ENCODE measurements at places on chromosomes 7 and 10.
A peak's percentile ranks its signal among the peaks of the same experiment; 100 is the strongest.

- no peak for DNase-seq
Measured at GRCh38 chr10:126153711-126154628, 234.3 kb downstream of the ADAM12 start.

GRCh38 chr7:69814421-69814962 lies 216.2 kb downstream of the AUTS2 start:
- DNase-seq = no peak

DNA sequence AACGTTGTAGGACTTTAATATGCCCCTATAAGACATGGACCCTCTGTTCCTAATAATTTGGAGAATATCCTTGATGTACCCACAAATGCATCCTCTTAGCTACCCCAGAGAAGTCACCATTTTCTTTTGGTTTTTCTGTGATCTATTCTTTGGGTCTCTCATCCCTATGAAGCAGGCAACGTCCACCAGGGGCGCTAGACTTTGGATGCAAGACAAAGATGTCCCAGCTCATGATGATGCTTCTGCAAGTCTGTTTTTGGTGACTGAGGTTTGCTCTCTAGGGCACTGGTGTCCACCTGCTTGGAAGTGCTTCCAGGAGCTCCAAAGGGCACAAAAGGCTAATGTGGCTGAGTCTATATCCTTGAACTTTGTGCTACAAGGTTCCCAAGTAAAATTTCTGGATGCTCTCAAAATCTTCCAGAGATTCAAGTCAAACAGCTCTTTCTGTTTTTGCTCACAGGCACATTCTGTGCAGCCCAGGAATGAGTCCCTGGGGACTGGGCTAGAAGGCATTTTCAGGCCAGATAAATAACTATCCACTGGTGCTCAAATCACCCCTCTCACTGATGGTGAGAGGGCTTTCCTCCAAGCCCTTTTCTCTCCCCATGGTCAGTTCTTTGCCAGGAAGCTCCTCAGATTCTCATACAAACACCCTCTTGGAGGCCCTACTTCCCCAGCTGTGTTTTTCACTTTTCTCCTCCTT lies 166.4 kb downstream of the C7orf25 start:
- no peak for DNase-seq

GRCh38 chr7:67597161-67597560 lies 600.5 kb downstream of the TYW1 start:
- DNase-seq = no peak

DNA sequence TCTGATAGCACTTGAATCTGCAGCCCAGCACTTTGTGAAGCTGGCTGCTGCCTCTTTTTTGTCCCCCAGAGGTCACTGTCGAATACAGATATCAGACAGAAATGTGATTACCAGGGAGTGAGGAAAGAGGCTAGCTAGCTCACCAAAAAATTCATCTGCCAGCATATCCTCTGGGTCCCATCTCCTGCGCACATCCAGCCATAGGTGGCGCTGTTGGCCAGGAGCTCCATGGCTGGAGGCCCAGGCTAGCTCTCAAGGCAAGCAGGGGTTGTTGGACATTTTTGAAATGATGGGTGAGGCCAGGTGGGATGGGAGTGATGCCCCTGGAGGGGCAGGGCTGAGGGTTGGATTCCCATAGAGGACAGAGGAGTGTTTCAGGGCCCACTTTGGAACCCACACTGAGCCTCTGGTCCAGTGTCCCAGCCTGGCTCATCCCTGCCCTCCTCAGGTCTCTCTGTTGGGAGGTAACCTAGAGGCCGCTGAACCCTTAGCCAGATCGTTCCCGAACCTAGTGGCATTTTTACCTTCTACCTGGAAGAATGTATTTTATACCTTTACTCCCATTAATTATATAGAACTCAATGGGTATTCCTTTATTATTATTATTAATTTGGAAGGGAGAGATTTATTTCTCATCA lies 14.8 kb downstream of the DPCD start:
- DNase-seq = peak; percentile 61

DNA sequence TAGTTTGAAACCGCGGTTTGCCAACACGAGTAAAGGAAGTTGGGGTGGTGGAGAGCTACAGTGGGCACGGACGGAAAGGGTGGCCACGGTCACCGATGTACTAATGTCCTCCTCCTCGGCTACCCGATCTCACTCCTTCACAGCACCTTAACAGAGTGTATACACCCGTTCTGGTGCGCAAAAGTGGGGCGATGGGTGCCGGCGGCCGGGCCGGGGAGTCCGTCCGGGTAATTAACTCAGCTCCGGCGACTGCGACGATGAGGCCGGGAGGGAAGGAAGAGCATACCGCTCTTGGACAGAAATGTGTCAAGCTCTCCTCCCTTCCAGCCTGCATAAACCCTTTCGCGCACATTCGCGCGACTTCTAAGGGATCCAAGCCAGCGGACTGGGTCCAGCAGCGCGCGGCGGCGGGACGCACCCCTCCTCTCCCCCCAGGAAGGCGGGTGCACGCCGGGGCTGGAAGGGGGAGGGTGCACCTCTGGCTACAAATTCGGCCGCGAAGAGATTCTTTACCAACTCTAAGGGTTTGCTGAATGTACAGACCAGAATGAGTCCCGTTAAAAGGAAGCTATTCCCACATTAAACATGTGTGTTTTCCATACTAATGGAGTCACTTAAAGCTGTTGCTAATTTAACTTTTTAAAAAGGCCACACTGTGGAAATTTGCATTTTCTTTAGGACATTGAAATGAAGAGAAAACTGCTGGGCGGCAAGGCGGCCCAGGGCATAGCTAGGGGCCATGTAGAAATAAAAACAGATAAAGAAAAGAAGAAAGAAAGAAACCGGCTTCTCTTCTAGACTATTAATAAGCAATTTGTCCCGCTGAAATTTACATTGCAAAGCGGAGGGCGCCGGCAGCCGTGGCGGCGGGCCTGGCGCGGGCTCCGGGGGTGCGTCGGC lies 6.6 kb upstream of the EBF3 start:
- DNase-seq = no peak

- no peak for DNase-seq
Measured at GRCh38 chr7:12741951-12742575, 54.6 kb downstream of the ARL4A start.

- DNase-seq = no peak
Measured at GRCh38 chr10:58980826-58981415, 195.5 kb upstream of the PHYHIPL start.

DNA sequence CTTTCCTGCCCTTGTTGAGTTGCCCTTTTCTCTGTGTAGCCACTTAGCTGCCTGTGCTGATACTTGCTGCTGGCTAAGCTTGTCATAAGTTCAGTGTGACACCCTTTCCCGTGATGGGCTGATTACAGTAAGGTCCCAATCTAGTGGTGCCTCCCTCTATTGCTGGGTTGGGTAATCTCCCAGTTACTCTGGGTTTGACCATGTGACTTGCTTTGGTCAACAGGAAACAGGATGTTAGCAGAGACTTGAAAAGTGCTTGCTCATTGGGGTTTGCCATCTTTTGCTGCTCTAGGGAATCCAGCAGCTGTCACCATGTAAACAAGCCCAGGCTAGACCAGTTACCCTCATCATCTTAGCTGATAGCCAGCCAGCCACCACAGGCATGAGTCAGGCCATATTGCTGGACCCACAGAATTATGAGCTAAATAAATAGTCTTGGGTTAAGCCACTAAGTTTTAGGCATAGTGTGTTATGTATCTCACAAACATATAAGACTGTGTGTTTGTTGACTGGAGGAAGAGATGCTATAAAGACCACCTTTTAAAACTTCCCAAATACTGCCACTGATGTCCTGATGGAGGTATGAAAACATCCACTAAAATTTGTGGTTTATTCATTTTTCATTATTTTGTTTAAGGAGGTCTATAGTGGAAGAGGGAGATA lies 4.0 kb upstream of the LEP start:
- DNase-seq = no peak

GRCh38 chr10:80737209-80737608 lies 199.5 kb downstream of the SH2D4B start:
- no peak for DNase-seq

DNA sequence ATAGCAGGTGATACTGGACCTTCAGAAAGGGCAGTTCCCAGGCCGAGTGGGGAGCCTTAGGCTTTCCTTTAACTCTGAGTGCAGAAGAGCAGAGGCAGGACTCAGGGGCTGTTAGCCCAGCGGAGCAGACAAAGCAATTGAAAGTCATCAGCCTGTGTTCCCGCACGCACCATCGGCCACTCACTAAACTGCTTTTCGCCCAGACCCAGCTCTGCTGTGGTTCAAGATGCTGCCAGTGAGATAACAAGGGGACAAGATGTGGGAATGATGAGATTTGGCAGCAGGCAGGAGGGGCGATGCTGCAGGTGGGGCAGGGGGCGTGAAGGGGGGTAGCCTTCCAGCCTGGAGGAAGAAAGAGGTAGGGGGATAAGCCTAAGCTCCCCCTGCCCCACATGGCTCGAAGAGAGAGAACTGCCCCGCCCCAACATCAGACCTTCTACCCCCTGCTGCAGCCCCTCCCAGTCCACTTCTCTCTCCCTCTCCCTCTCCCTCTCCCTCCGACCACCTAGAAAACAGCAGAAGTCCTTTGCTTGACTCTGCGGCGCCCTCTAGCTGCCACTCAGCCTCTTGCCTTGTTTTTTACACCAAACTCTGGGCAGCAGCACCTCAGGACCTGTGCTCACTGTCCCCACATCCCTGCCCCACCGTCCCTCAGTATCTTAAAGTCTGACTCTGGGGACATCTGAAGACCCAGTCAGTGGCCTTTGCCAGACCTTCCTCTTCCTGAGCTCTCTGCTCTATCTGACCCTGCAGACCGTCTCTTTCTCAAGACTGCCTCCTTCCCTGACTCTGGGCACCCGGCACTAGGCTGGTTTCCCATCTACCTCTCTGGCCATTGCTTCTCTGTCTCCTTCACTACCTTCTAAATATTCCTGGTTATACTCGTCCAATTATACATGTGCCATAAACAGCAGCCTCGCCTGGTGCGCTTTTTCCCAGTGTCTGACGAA lies 110.5 kb downstream of the C10orf105 start:
- peak; percentile 80 for DNase-seq

DNA sequence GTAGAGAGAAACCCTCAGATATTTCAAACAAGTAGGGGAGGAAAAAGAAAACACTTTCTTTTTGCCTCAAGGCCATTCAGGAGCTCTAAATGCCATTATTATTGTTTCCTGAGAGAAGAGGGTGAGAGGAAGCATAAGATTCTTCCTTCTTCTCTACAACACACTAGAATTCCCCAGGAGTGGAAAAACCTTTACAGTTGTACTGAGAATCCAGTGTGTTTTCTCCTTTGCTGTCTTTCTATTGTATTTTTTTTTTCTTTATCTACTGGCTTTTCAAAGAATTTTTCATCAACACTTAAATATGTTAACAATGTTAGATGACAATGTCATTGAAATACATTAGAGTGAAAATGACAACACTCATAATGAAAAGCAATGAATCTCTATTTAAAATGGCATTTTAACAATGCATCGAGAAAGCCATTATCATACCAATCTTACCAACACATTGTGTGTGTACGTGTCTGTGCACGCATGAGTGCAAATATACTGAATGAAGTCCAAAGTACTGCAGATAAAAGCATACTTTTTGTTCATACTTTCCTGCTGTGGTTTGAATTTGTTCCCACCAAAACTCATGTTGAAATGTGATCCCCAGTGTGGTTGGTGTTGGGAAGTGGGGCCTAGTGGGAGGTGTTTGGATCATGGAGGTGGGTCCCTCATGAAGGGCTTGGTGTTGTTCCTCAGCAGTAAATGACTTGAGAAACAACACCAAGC lies 24.2 kb upstream of the MACC1 start:
- no peak for DNase-seq

DNA sequence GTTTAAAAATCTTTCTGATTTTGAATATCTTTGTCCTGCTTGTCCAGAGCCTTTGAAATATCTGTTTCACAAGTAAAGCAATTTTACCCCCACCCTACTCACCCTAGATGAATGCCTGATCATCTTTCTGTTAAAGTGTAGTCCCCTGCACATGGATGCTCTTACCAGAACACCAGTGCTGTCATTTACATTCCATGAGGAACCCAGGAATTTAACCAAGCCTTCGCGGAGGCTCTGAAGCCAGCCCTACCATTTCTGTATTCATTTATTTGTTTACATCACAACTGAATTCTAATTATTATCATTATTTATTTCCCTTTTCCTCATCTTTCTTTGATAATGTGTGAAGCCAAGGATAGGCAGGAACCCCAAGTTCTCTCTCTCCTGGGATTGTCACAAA lies 167.8 kb upstream of the MYO3A start:
- DNase-seq = no peak

DNA sequence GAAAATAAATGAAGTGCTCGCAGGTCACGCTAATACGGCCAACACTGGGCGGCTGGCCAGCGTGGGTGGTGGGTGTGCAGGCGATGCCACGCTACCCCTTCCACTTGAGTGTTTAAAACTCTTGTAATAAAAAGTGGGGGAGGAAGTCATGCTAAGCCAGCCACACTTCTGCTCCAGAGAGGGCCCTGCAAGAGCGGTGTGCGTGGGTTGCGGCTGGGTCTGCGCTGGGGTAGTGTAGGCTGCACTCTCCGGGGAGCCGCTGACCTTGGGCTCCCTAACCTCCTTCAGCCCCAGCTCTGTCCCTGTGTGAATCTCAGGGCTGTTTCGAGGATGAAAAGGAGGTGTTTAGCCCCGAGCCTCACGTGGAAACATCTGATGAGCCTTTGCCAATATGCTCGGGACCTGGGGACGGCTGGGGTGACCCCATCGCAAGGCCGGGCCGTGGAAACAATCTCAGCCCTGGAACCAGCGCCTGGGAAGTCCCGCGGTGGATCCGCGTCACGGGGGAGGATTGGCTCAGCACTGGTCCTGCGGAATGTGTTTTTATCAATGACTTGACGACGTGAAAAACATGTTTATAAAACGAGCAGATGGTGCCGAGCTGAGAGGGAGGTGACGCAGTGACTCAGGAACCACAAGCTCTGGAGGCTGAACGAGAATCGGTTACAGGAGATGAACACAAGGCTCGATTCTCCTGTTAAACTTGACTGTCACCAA lies 278.5 kb downstream of the DNAJB6 start:
- no peak for DNase-seq

GRCh38 chr7:103651593-103652377 lies 205.8 kb upstream of the SLC26A5 start:
- DNase-seq = no peak

DNA sequence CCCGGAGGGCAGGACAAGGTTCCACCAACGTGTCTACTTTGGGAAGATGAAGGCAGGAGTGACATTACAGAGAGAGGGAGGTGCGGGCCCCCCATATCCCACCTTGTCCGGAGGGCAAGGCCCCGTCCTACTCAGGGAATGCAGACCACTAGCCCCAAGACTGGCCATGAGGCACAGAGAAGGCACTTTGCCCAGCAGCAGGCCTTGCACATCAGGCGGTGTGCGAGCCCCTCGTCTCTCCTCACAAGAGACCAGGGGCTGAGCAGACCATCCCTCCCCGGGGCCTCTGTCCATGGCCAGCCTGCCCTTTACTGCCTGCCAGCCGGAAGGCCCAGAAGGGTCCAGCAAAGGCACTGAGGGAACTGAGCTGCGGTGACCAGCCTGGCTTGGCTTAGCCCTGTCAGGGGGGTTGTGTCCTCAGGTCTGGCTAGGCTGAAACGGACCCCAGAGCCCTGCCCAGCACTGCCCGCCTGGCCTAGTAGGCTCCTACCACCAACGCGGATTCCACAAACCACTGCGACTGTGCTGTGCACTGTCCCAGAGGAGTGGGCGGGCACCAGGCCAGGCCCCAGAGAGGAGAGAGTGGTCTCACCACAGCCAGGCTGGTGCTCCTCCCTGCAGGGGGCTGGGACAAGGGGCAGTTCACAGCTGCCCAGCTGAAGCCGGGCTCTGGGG lies 16.7 kb downstream of the CAMK2B start:
- no peak for DNase-seq

GRCh38 chr7:152362128-152362926 lies 73.5 kb downstream of the KMT2C start:
- DNase-seq = no peak

- no peak for DNase-seq
Measured at GRCh38 chr7:26356229-26356628, 64.6 kb downstream of the SNX10 start.

All from hypothalamus (tissue), 51 donors.